ENCODE measurements at places on chromosomes 7 and 10. TPM values are rescaled to one million over a fixed set of nuclear protein-coding genes. Genes with fewer than 3 reads are reported as not detected.

The AKR1C3 gene
- total RNA-seq = 21.0 TPM

The SCART1 gene
- 1.4 TPM for total RNA-seq

The SLC26A5 gene
- not detected for total RNA-seq

The PPP1R17 gene
- total RNA-seq = not detected

The MYH16 gene
- total RNA-seq = 1.1 TPM

The ABCC2 gene
- 0.38 TPM for total RNA-seq

The LLCFC1 gene
- not detected for total RNA-seq

The ATRNL1 gene
- total RNA-seq = 26.1 TPM

The DKK1 gene
- 13.7 TPM for total RNA-seq

The FKBP6 gene
- 0.16 TPM for total RNA-seq

The SEMA3D gene
- 0.33 TPM for total RNA-seq

The FRMPD2 gene
- not detected for total RNA-seq

The ANKRD30A gene
- total RNA-seq = not detected

The PSMA2 gene
- 36.4 TPM for total RNA-seq

The PLAC9 gene
- total RNA-seq = not detected

The OR6B1 gene
- not detected for total RNA-seq

The TACR2 gene
- total RNA-seq = not detected

The TMEM72 gene
- total RNA-seq = 0.25 TPM

The PDE1C gene
- total RNA-seq = 2.8 TPM

The LRIT2 gene
- total RNA-seq = not detected

The TMEM184A gene
- total RNA-seq = 4.4 TPM

The PIP gene
- total RNA-seq = not detected

The C10orf67 gene
- under 0.01 TPM for total RNA-seq

The TMEM248 gene
- total RNA-seq = 128 TPM

The TFPI2 gene
- total RNA-seq = 15.0 TPM

The CPA5 gene
- not detected for total RNA-seq

The C10orf90 gene
- total RNA-seq = not detected

The GIMAP1 gene
- total RNA-seq = not detected

The ADCYAP1R1 gene
- not detected for total RNA-seq

The HTR7 gene
- total RNA-seq = 0.49 TPM

The ELFN1 gene
- 0.49 TPM for total RNA-seq

The BMPER gene
- 2.6 TPM for total RNA-seq

The SDHAF3 gene
- total RNA-seq = 8.9 TPM

The UNC5B gene
- total RNA-seq = 2.9 TPM

The KNDC1 gene
- total RNA-seq = 0.16 TPM

The MBL2 gene
- total RNA-seq = not detected

The TMEM229A gene
- not detected for total RNA-seq

The GUSB gene
- 34.9 TPM for total RNA-seq

The ZPBP gene
- not detected for total RNA-seq

The PYROXD2 gene
- 3.7 TPM for total RNA-seq

The FFAR4 gene
- not detected for total RNA-seq

The TBL2 gene
- 64.9 TPM for total RNA-seq

The ZNF804B gene
- not detected for total RNA-seq

The OPALIN gene
- total RNA-seq = not detected

The TMEM270 gene
- total RNA-seq = not detected

The FXYD4 gene
- total RNA-seq = not detected

The GRID2IP gene
- under 0.01 TPM for total RNA-seq

The NAT16 gene
- not detected for total RNA-seq

The AGAP3 gene
- 59.5 TPM for total RNA-seq

The CLIP2 gene
- 21.2 TPM for total RNA-seq

The NKX1-2 gene
- total RNA-seq = not detected

The ADD3 gene
- 44.4 TPM for total RNA-seq

The LEP gene
- total RNA-seq = not detected

The ZNF467 gene
- total RNA-seq = 12.8 TPM

The SYT15 gene
- 0.89 TPM for total RNA-seq

The FAM237B gene
- not detected for total RNA-seq

The IFIT1B gene
- not detected for total RNA-seq
